ENCODE measurements at places on chromosomes 7 and 10. TPM values are rescaled to one million over a fixed set of nuclear protein-coding genes. Genes with fewer than 3 reads are reported as not detected.

Gene CHCHD3
- total RNA-seq: 53.9 TPM

Gene SYT15
- 12.7 TPM for total RNA-seq

Gene ITPRID1
- total RNA-seq: not detected

Gene GNAT3
- total RNA-seq: not detected

Gene JCAD
- total RNA-seq: 27.1 TPM

DNA sequence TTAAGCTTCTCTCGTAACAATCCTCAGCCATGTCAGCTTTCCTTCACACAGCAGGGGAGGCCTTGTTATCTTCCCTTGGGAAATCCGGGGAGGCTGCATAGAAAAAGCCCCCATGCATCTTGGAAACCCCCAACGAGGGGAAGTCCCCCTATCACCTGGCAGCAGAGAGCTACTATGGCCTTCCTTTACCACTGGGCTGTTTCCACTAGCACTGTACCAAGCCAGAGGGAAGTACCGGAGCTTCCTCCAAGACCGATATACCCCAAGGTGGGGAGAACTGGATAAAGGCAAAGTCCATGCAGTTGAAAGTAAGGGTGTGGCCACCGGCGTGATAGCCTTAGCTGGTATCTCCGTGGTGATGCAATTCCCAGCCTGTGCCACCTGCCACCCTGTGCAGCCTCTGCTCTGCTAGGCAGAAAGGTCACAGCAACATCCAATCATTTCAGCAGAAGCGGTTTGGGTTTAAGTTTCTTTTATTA is 4.4 kb upstream of the CLIP2 start:
- H3K27me3 ChIP-seq: no peaks in the 10 kb centered on the region
- H3K4me1 ChIP-seq: no peaks in the 10 kb centered on the region
- no peak overlapping the region for H3K4me3 ChIP-seq
- no peak overlapping the region for H3K27ac ChIP-seq
- DNase-seq: no peak

GRCh38 chr7:133275008-133275407 is 22.1 kb downstream of the EXOC4 start:
- no peak overlapping the region for H3K4me3 ChIP-seq
- peaks cover 26% of the 10 kb centered on the region for H3K36me3 ChIP-seq
- no peak for DNase-seq
- H3K27ac ChIP-seq: no peak overlapping the region

DNA sequence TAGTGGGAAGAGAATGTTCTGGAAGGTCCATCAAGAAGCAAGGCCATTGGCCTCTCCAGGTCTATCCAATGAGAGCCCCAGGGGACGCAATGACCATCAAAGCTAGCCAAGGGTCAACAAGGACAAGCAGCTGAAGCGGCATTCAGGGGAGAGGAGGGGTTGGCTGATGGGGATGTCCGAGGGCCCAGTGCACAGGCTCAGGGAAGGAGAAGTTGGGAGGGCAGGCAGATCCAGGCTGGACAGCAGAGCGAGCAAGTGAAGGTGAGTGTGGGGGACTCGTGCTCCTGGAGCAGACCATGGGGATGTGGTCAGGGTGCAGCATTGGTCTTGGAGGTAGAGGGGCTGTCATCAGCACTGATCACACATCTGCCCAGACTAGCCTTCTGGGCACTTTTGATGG is 275.4 kb upstream of the TCERG1L start:
- no peak for DNase-seq
- no peaks in the 10 kb centered on the region for H3K27me3 ChIP-seq
- no peak overlapping the region for H3K4me3 ChIP-seq
- no peak overlapping the region for H3K27ac ChIP-seq
- no peaks in the 10 kb centered on the region for H3K4me1 ChIP-seq

GRCh38 chr7:2080060-2080387 is 152.7 kb downstream of the MAD1L1 start:
- H3K27ac ChIP-seq: no peak overlapping the region
- no peaks in the 10 kb centered on the region for H3K4me1 ChIP-seq
- DNase-seq: no peak
- no peaks in the 10 kb centered on the region for H3K36me3 ChIP-seq
- H3K4me3 ChIP-seq: no peak overlapping the region

- no peaks in the 10 kb centered on the region for H3K27me3 ChIP-seq
- H3K4me1 ChIP-seq: no peaks in the 10 kb centered on the region
- H3K4me3 ChIP-seq: no peak overlapping the region
- H3K36me3 ChIP-seq: no peaks in the 10 kb centered on the region
- no peak for DNase-seq
- H3K27ac ChIP-seq: no peak overlapping the region
Measured at GRCh38 chr10:81008726-81009125, 471.0 kb downstream of the SH2D4B start.

GRCh38 chr10:112332509-112333228 is 41.2 kb upstream of the ACSL5 start:
- H3K36me3 ChIP-seq: no peaks in the 10 kb centered on the region
- H3K4me3 ChIP-seq: no peak overlapping the region
- no peaks in the 10 kb centered on the region for H3K4me1 ChIP-seq
- H3K27ac ChIP-seq: peak overlapping the region; percentile 65

- H3K4me3 ChIP-seq: no peak overlapping the region
- peaks cover 2% of the 10 kb centered on the region for H3K4me1 ChIP-seq
- DNase-seq: no peak
- no peaks in the 10 kb centered on the region for H3K36me3 ChIP-seq
Measured at GRCh38 chr7:70500261-70500660, 631.7 kb upstream of the GALNT17 start.

DNA sequence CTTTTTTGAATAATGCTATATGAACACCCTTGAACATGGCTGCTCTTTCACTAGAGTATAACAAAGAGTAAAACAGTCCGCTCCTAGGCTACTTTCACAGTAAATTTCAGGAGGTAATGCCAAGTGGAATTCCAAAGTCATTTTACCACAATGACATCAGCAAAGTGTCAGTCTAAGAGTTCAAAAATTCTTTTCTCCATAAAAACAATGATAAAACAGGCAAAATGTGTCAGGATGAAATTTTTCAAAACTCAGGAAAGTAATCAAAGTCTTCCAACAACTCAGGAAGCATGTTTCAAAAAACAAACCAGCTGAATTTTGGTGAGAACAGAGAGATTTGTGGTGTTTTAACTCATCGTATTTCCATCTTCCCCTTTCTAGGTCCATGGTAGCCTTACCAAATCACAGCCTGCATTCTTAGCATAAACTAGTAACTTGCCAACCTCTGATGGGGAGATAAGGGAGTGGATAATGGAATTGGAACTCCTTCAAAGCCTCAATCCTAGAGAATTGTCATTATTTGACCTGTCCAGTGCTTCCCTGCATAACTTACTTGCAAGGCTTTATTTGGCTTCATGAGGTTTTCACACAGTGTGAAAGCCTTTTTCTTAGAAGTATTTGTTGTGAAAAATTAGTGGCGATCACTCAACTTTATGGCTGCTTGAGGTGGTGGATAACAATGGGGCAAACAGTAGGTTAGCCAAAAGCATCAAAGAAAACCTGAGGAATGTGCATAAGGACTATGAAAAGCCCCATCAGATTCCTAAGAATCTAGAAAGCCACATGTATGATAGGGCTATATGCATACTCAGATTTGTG is 302.7 kb downstream of the HDAC9 start:
- no peaks in the 10 kb centered on the region for H3K36me3 ChIP-seq
- no peaks in the 10 kb centered on the region for H3K4me1 ChIP-seq
- no peaks in the 10 kb centered on the region for H3K27me3 ChIP-seq

- H3K27me3 ChIP-seq: no peaks in the 10 kb centered on the region
- DNase-seq: peak; percentile 17
- H3K4me1 ChIP-seq: no peaks in the 10 kb centered on the region
- peak overlapping the region; percentile 70 for H3K4me3 ChIP-seq
- no peaks in the 10 kb centered on the region for H3K36me3 ChIP-seq
Measured at GRCh38 chr7:25952261-25953057, 199.5 kb upstream of the NFE2L3 start.

DNA sequence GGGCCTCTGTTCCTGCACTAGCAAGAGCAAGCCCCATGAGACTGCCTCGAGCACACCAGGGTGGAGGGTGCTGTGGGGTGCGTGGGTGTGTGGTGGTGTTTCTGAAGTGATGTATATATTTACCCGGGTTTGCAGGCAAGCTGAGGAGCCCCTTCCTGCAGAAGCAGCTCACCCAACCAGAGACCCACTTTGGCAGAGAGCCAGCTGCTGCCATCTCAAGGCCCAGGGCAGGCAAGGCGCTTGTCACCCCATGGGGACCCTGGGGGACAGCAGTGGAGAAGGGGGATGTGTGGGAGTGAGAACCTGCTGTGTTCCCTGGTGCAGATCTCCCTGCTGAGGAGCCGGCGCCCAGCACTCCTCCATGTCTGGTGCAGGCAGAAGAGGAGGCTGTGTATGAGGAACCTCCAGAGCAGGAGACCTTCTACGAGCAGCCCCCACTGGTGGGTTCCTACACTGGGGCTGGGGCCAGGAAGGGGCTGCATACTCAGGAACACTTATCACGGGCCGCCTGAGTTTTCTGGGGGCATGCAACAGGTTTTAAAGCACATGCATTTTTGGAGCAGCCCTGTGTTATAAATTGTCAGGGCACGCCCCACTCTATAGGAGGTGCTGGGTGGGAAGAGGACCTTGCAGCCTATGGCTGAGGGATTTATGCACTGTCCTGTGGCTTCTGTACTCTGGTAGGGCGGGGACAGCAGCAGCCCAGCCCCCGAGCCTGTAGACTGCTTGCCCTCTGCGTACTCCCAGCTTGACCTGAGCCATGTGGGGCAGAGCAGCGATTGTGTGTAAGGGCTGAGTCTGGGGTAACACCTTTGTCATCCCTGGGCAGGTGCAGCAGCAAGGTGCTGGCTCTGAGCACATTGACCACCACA is 5.9 kb downstream of the PGAM2 start:
- no peak overlapping the region for H3K27ac ChIP-seq
- H3K4me1 ChIP-seq: no peaks in the 10 kb centered on the region
- no peak for DNase-seq
- H3K27me3 ChIP-seq: no peaks in the 10 kb centered on the region

DNA sequence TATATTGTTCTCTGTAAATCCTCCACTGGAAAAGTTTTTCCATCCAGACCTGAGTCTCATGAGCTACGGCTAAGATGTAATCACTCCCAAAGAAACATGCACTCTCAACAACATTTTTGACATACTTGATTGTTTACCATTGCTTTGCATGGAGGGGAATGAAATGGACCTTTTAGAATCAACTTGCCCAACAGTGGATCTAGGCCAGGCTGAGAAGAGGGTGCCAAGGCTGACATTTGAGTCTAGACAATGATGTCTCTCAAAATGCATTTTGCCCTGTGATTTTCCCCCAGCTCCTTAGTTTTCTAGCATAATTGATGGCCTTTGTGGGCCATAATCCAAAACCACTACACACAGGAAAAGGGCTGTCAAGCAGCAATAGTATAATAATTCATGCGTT is 297.9 kb upstream of the KLF6 start:
- no peak for DNase-seq
- no peak overlapping the region for H3K27ac ChIP-seq
- no peaks in the 10 kb centered on the region for H3K27me3 ChIP-seq
- no peaks in the 10 kb centered on the region for H3K36me3 ChIP-seq
- H3K4me1 ChIP-seq: no peaks in the 10 kb centered on the region

- H3K4me3 ChIP-seq: no peak overlapping the region
- DNase-seq: no peak
- no peaks in the 10 kb centered on the region for H3K36me3 ChIP-seq
- H3K27me3 ChIP-seq: no peaks in the 10 kb centered on the region
- no peak overlapping the region for H3K27ac ChIP-seq
Measured at GRCh38 chr7:90817846-90818245, 221.7 kb downstream of the CDK14 start.

Measured in kidney (tissue), 22 donors.